ENCODE measurements at places on chromosomes 1 and 21.

GRCh38 chr1:159949123-159949522, 3.7 kb upstream of the IGSF9 start:
- no peak for DNase-seq

GRCh38 chr21:33908760-33909159, 6.8 kb downstream of the ATP5PO start:
- DNase-seq: no peak

GRCh38 chr1:56080123-56080522, 499.2 kb downstream of the PLPP3 start:
- no peak for DNase-seq

DNA sequence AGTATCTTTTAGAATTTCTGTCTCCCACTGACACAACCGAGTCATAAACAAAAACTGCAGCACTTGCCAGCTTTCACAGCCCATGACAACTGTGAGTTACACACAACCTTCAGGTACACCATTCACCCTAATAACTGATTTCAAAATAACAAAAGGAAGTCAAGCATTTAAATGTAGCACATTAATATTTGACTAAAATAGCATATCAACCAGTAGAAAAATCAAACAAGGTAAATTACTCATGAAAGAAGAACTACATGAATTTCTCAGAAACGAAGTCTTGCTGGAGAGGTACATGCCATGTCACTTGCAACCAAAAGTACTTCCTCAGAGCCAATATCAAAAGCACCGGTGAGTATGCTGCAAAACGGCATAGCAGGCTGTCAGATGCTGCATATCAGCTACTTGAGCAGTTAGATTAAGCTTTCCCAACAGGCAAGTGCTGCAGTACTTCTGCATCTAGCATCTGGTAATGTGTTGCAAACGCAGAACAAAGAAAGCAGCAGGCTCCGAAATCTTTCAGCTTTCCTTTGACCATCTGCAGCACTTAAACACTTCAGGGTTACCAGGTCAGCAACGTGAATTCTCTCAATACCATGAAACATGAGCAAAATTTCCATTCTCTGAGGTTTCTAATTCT, 223.2 kb downstream of the SMYD3 start:
- DNase-seq: no peak

- DNase-seq: peak; percentile 46
These were observed 2.1 kb downstream of the KIF26B start for GRCh38 chr1:245156736-245157505.

- no peak for DNase-seq
These were observed 184.1 kb downstream of the PSMG1 start for GRCh38 chr21:38999161-38999560.

DNA sequence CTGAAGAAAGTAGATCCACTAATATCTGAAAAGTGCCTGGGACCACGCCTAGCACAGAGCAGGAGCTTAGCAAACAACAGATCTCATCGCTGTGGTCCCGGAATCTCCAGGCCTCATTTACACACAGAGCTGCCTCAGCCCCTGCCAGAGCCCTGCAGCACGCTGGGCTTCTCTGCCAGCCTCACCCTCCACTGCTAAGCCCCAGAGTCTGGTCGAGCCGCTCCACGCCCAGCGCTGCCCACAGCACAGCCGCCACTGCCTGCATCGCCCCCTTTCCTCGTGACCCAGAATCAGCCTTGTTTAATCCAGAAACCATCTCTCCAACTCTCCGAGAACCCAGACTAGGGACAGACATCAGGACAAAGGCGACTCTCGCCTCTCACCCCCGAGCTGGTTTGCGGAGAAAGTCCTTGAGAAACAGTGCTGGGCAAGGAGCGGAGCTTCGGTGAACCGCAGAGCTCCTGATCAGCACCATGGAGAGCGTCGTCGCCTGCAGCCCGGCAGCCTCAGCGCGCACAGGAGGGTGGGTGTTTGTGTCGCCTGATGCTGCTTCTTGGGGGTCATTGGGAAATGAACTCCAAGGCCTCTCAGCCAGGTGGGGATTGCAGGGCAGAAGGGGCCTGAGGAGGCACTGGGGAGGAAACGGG, 145.1 kb downstream of the NPHP4 start:
- DNase-seq: peak; percentile 68

- no peak for DNase-seq
These were observed 42.1 kb upstream of the EDARADD start for GRCh38 chr1:236351875-236352573.

DNA sequence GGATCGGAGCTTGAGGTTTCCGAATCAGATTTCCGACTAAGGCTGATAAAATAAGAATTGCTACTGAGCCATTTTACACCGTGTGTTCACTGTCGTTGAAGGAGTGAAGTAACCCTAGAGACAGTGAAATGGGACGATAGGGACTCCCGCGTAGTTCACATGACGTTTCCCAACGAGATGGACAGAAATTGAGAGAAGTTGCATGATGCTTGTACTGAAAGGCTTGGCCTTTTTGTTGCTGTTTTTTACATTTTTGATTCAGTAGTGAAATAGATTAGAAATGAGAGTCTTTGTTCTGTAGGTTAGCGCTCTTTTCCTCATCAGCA, 1.2 kb downstream of the KHDRBS1 start:
- DNase-seq: no peak

DNA sequence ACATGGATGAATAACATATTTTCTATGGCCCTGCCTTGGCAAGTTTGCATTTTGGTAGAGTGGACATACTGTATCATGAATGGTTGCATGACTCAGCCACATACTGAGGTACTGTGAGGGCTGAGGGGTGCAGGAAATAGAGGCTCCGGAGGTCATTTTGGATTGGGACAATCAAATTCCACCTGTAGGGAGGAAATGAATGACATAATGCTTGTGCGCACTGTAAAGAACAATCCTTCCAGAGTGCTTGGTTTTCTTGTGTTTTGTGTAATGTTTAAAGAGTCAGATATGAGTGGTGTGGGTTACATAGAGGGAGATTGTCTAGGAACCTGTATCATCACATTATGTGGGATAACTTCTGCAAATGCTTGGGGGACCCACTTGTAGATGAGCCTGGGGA, 329.9 kb upstream of the PROX1 start:
- DNase-seq: no peak

DNA sequence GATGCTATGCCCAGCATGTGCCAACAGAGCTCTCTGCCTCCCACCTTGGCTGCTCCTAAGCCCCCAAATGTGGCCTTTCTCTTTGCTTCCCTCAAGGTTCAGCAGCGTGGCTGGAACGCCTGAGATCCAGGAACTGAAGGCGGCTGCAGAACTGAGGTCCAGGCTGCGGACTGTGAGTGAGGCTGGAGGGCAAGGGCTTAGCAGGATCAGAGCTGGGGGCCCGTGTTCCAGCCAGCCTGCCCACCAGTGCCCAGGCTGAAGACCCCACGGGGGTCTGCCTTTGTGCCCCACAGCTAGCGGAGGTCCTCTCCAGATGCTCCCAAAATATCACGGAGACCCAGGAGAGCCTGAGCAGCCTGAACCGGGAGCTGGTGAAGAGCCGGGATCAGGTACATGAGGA, 14.6 kb downstream of the IKBKE start:
- DNase-seq: no peak

Data from WTC11 (cell line).